Stimulated activated CD8-positive, alpha-beta memory T cell treated with anti-CD3 and anti-CD28 coated beads, Interleukin-4, amount 100 ng/mL, for 4 hours (primary cell): ENCODE measurements at places on chromosomes 4 and X.

GRCh38 chr4:79249881-79250503 is 75.9 kb downstream of the NAA11 start:
- DNase-seq: no peak

GRCh38 chrX:101659601-101660063 is at the start of gene ARMCX2:
Gene ARMCX2, minus strand, starts transcription at chrX:101659850. Its CDS starts 2,262 bp downstream, at chrX:101657588.
- no peak for DNase-seq

DNA sequence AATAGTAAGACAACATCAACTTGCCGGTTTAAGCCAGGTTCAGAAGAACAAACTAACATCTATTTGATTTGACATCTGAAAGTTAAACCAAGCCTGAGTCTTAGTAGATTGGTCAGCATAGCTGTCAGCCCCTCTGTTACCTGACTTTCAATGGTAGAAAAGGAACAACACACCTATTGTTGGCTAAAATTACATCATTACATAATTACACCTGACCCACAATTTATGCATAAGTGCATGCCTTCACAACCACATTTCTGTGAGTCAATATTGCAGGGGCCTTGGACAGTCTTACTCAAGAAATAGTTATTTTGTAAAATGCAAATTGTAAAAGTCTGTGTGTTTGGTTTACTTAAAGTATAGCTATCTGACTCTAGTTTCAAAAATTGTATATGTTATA is 36.2 kb downstream of the EGFL6 start:
- DNase-seq: no peak

DNA sequence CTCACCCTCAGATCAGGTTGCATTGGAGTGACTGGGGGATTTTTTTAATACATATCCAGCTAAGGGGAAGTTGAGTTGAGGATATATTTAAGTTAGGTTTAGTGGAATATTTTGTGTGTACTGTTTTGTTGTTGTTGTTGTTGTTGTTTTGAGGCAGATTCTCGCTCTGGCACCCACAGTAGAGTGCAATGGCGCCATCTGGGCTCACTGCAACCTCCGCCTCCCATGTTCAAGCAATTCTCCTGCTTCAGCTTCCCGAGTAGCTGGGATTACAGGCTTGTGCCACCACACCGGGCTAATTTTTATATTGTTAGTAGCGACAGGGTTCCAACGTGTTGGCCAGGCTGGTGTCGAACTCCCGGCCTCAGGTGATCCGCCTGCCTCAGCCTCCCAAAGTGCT is 38.6 kb upstream of the ATP6AP2 start:
- DNase-seq: no peak
